Adrenal gland (tissue), 19 donors: ENCODE measurements at places on chromosomes 16 and 17. TPM values are rescaled to one million over a fixed set of nuclear protein-coding genes. Genes with fewer than 3 reads are reported as not detected.
A peak's percentile ranks its signal among the peaks of the same experiment; 100 is the strongest.

- no peak for DNase-seq
Observed at GRCh38 chr17:78484271-78485246, 92.6 kb downstream of the DNAH17 start.

DNA sequence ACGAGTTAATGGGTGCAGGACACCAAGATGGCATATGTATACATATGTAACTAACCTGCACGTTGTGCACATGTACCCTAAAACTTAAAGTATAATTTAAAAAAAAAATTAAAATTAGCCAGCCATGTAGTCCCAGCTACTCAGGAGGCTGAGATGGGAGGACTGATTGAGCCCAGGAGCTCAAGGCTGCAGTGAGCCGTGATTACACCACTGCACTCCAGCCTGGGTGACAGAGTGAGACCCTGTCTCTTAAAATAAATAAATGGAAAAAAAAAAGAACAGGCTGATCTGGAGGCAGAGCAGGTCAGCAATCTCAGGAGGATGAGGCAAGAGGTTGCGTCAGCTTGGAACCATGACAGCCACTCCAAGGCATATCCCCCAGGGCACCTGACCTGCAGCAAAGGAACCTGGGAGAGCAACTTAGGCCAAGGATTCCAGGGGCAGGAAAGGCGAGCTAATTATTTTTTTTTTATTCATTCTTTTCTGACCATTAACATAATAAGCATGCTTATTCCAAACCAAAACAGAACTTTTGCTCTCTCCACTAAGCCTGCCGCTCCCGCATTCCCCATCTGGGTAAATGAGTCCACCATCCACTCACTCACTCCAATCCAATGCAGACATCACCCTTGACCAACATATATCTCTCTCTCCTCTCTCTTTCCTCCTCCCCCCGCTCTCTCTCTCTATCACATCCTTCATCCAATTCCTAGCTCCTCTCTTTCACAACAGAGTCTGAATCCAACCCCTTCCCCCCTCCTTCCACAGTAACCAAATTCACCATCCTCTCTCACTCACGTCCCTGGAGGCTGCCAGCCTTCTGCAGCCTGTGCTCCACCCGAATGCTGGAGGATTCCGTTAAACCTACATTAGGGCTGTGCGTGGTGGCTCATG is 47.7 kb downstream of the TK2 start:
- DNase-seq = peak; percentile 94

DNA sequence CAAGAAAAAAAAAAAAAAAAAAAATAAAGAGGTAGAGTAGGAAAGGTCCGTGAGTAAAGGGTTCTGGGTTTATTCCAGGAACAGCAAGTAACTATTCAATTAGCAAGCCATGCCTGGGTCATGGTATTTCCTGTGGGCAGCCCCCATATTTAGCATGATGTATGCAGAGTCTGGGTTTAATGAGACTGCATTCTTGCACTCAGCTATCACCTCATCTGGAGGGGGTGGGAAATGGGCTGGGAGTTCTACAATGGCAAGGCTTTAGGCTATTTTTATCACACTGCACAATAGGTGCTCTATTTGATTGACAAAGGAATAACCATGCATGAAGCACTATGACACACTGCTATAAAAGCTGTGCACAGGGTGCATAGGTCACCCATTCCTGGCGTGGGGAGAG is 104.0 kb upstream of the CCL2 start:
- DNase-seq = no peak

DNA sequence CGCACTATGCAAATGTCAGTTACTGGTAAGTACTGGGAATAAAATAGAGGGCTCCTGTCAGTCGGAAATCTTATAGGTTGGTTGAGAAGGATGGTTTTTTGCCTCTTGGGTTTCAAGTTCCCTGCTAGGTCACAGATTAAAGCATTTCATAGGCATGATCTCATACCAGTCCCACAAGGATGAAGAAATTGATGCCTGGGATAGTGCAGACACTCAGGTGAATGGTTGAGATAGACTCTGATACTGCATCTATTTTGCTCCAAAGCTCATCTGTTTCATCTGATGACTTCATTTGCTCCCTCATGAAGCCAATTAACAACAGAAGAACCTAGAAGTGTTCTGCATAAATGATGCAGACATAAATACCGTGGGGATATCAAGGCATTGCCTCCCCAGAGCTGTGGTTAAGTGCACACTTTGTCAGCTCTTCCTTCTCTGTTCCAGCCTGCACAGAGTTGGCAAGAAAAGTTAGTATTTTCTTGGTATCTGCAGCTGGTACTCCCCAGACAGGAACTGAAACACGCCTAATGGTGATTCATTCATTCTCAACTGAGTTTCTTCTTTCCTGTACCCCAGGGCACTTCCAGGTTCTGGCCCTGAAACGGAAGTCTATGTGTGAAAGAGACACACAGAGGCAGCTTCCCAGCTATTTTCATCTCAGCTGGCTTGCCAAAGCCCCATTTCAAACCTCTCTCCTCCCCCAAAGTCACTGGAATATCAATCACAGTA is 418.3 kb upstream of the SALL1 start:
- DNase-seq = peak; percentile 17

GRCh38 chr17:54920819-54921218 is 20.2 kb downstream of the TOM1L1 start:
- DNase-seq = no peak

DNA sequence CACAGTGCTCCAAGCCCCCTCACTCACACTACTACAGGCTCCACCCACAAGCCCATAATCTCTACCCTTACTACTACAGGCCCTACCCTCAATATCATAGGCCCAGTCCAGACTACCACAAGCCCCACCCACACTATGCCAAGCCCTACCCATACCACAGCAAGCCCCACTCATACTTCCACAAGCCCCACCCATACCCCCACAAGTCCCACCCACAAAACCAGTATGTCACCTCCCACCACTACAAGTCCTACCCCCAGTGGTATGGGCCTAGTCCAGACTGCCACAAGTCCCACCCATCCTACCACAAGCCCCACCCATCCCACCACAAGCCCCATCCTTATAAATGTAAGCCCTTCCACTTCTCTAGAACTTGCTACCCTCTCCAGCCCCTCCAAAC is 13.8 kb downstream of the RIPOR1 start:
- DNase-seq = no peak

GRCh38 chr17:1006054-1006453 is 9.1 kb downstream of the TIMM22 start:
- no peak for DNase-seq

GRCh38 chr16:6382924-6383459 is 949.7 kb upstream of the RBFOX1 start:
- no peak for DNase-seq

GRCh38 chr16:46691726-46692125 is 2.3 kb downstream of the ORC6 start:
- no peak for DNase-seq

GRCh38 chr17:75876938-75877751 is 1.2 kb downstream of the TRIM47 start:
- DNase-seq = peak; percentile 97

DNA sequence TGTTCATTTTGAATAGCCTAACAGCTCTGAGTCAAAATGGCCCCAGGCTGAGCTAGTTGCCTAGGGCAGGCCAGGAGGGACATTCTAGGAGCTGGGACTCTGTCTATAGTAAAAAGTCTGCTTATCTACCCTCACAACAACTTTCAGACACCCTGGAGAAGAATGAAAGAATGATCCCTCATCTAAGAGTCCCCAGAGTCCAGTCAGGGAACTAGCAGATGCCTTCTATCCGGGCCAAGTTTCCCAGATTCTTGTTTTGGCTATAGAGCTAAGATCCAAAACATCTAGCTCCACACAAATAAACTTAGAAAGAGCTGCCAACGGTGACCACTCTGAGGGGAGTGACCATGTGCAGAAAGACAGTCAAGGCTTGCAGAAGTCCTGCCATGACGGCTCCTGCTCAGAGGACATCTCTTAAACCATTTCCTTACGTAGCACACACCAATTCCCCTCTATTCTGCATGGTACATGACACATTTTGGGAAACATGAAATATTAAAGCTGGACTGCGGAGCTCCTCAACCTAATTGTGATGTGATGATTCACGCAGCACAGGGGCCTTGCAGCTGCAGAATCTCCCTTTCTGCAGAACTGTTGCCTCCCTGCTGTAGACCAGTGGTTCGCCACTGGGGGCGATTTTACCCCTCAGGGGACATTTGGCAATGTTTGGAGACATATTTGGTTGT is 24.2 kb downstream of the FAM20A start:
- no peak for DNase-seq

GRCh38 chr16:57764341-57765159 is 29.0 kb downstream of the KATNB1 start:
- DNase-seq = peak; percentile 84

DNA sequence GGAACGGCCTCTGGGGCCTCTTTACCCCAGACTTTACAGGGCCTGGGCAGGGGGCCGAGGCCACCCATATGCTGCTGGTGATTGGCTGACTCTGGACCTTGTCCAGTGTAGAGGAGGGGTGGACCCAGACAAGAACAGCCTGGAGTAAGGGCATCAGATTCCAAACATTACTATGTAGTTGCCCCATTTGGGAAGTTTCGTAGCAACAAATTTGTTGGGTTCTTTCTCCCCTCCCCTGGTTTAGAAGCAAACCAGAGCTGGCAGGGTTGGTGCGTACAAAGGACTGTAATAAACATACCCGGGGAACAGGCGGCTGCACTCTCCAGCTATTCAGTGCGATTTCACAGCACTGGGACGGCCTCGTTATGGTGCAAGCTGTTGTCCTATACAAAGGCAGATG is 145.5 kb downstream of the NTN1 start:
- no peak for DNase-seq

DNA sequence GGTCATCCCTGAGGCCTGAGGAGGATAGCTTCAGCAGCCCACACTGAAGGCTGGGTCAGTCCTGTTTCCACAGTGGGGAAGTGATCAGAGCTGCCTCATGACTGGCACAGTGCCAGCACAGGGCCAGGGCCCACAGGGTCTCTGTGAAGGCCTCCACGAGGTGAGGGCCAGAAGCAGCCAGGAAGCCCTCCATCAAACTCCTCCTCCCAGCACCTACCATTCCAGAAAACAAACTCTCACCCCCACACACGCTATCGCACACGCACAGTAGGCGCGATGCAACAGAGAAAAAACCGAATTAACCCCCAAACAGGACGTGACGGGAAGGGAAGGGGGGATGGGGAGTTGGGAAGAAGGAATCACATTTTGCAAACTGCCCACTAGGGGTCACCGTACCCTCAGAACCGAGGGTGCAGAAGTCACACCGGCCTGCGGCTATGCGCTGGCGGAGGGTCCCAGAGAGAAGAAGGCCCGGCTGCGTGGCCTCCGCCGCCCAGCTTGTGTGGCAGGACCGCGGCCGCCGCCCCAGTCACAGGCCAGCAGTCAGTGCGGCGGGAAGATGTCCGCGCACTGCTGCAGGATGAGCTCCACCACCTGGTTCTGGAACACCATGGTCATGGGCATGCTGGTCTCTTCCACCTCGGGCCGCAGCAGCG is 37.6 kb downstream of the ARHGAP27 start:
- DNase-seq = peak; percentile 85

- no peak for DNase-seq
Observed at GRCh38 chr16:28933171-28933570, 1.4 kb downstream of the CD19 start.

DNA sequence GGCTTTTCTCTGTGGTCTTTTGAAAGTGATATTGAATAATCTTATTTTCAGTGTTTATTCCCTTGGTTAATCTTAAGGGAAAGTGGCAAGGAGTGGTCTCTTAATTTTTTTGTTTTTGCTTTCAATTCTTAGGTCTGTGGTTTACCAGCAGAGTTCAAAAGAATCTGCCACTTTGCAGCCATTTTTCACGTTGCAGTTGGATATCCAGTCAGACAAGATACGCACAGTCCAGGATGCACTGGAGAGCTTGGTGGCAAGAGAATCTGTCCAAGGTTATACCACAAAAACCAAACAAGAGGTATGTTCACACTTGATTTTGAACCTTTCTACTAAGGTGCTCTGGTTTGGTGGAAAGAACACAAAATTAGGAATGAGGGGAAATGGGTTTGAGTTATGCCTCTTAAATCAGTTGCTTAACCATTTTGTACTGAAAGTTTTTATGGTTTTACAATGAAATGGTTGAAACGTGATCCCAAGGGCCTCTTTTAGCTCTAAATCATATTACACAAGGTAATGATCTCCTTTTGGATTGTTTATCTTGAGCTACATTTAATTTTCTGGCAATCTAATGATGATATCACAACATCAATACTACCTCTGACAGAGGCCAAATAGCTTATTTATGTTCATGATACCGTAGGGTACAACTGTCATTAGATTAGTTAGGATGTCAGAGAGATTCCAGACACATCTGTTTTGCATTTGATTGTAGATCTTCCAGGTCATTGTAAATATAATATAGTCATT is 51.6 kb upstream of the CRISPLD2 start:
- no peak for DNase-seq

- peak; percentile 57 for DNase-seq
Observed at GRCh38 chr16:66705790-66706505, 9.4 kb upstream of the CMTM4 start.

- no peak for DNase-seq
Observed at GRCh38 chr17:78819806-78820792, 20.5 kb downstream of the USP36 start.

- no peak for DNase-seq
Observed at GRCh38 chr16:55399911-55400310, 75.9 kb downstream of the IRX6 start.

- no peak for DNase-seq
Observed at GRCh38 chr16:84124257-84125073, 7.7 kb upstream of the MBTPS1 start.

- no peak for DNase-seq
Observed at GRCh38 chr17:53134548-53134947, 688.2 kb upstream of the KIF2B start.

- DNase-seq = no peak
Observed at GRCh38 chr16:85906349-85906748, 7.4 kb downstream of the IRF8 start.

DNA sequence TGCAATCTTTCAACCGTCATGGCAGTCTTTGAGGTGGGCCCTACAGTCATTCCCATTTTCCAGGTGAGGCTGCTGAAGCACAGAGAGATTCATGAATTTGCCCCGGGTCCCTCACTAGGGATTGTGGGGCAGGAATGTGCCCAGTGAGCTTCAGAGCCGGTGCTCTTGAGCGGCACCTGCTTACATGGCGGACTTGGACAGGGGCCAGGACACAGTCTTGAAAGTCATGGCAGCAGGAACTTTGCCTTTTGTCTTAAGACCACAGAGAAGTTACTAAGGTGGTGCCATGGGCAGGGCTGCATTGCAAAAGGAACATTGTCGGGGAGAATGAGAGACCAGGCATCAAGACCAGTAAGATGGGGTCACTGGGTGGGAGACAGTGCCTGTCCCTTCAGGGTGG is 363.4 kb downstream of the FOXL1 start:
- DNase-seq = no peak

GRCh38 chr17:48499248-48499647 is 31.6 kb downstream of the HOXB1 start:
- DNase-seq = no peak

Gene SLC46A1
- polyA plus RNA-seq = 15.4 TPM

Gene PYY
- polyA plus RNA-seq = not detected

Gene ZSCAN10
- not detected for polyA plus RNA-seq

Gene CES3
- 0.67 TPM for polyA plus RNA-seq

Gene C17orf107
- 1.1 TPM for polyA plus RNA-seq

Gene C17orf67
- polyA plus RNA-seq = 0.29 TPM

Gene WNT9B
- not detected for polyA plus RNA-seq

Gene GAST
- polyA plus RNA-seq = not detected

Gene SOX9
- polyA plus RNA-seq = 0.95 TPM

Gene ZFHX3
- 2.4 TPM for polyA plus RNA-seq

Gene RPS6KB1
- 16.7 TPM for polyA plus RNA-seq

Gene SENP3
- polyA plus RNA-seq = 38.4 TPM

Gene DNASE1L2
- 2.2 TPM for polyA plus RNA-seq

Gene MYL4
- polyA plus RNA-seq = 1.4 TPM

Gene MED9
- 14.7 TPM for polyA plus RNA-seq

Gene PABPN1L
- 1.1 TPM for polyA plus RNA-seq

Gene PPY
- polyA plus RNA-seq = not detected
